ENCODE measurements at places on chromosomes 6 and 20.

DNA sequence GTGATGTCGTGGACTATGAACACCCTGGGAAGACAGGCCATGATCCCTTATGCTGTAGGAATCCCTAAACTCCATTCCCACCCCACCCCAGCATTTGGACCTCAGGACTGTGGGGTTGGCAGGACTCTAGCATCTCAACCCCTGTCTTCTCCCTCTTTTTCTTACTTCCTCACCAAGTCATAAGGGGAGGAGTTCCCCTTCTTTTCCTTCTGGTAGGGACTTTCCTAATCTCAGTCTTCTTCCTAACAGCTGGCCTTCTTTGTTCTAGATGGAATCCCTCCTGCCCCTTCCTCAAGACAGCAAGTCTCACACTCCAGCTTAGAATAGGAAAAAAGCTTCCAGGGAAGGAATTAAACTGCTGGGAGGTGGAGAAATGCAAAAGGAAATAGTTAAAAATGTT, 2.3 kb upstream of the SIRPB2 start:
- DNase-seq, result no peak

- DNase-seq, result no peak
Measured at GRCh38 chr6:122788208-122788607, 850 bp upstream of the SMPDL3A start.

GRCh38 chr6:31901953-31902643, at the start of gene ZBTB12:
Gene ZBTB12, minus strand, starts transcription at chr6:31902086. Its CDS starts 781 bp downstream, at chr6:31901305.
- DNase-seq, result peak; percentile 87

- no peak for DNase-seq
Measured at GRCh38 chr6:105573138-105573537, 170.3 kb upstream of the PREP start.

GRCh38 chr6:147207351-147207750, 3.1 kb downstream of the STXBP5 start:
- no peak for DNase-seq
